ENCODE measurements at places on chromosomes 16 and 17. TPM values are rescaled to one million over a fixed set of nuclear protein-coding genes. Genes with fewer than 3 reads are reported as not detected.

Gene MPP3
- polyA plus RNA-seq = 7.4 TPM

GRCh38 chr16:17497648-17498047 is 26.9 kb upstream of the XYLT1 start:
- DNase-seq = no peak

DNA sequence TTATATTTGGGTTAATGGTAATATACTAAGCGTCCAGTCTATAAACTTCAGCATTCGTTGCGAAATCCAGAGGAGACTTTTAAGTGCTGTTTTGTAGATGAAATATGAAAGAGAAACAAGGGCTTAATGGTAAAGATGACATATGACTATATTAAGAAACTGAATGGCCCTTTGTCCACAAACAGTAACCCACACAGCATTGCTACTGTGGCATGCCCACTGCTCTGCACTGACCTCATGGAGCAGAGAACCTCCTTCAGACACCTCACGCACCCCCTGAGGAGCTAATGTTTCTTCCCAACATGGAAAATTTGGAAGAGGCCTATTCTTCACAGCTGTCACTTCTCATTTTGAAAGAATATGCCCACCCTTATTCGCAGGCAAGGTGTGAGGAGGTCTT is 26.7 kb downstream of the ASPA start:
- no peak for DNase-seq

DNA sequence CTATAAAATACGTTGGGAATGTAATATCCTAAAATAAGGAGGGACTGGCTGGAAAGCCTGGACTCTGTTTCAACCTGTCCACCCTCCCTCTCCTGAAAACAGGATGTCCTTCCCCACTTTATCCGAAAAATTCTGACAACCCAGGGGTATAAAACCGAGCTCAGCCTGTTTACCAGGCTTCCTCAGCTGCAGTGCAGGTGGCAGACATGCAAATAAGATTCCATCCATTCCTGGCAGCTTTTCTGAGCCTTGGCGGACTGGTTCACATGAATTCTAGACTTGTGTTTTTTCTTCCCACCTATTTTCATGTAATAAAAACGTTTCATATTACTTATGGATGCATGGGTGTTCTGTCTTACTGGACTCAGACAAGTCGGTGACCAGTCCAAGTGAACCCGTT is 479.3 kb downstream of the KCNJ18 start:
- DNase-seq = no peak

GRCh38 chr17:29111816-29112499 is 68.2 kb downstream of the MYO18A start:
- no peak for DNase-seq

DNA sequence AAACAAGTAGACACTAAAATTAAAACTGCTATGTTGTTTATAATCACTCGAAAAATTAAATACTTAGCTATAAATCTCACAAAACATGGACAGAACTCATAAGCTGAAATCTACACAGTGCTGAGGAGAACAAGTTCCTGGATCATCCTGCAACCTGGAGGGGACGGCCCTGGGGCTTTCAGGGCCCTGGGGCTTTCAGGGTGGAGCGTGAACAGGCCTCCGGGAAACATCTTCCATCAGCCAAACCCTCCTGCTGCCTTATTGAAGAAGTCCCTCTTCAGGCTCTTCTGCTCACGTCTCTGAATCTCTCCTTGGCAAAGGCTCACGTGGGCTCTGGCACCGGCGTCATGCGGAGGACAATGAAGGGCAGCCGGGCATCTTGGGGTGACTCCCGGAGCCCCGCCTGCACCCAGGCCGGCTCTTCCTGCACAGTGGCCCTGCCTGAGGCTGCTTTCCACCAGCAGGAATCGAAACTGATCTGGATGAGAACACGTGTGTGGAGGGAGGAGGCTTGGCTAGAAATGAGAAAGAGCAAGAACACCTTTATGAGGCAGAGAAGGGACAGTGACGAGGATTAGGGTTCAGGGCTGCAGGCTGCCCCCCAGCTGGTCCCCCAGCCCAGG is 127.3 kb downstream of the CDRT15L2 start:
- no peak for DNase-seq
